ENCODE measurements at places on chromosomes 3 and 15.
A peak's percentile ranks its signal among the peaks of the same experiment; 100 is the strongest.

DNA sequence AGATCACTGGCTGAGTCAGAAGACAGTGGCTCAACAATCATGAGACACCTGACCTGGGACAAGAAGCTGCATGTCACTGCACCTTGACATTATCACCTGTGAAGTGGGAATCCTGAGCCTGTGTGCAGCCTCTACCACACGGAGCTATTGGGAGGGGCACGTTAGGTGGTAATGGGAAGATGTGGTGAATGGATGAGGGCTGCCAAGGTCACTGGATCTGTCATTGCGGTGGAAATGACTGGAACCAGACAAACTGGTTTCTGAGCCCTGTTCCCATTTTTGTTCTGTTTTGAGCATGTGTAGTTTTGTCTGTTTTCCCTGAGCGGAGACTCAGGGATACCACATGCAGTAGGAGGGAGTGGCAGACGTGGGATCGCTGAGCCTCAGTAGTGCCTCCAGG lies 235.5 kb downstream of the OPA1 start:
- no peak for DNase-seq

GRCh38 chr3:134796281-134797056 lies 1.4 kb downstream of the EPHB1 start:
- DNase-seq = peak; percentile 65

- no peak for DNase-seq
Measured at GRCh38 chr3:14374444-14374883, 27.9 kb upstream of the SLC6A6 start.

DNA sequence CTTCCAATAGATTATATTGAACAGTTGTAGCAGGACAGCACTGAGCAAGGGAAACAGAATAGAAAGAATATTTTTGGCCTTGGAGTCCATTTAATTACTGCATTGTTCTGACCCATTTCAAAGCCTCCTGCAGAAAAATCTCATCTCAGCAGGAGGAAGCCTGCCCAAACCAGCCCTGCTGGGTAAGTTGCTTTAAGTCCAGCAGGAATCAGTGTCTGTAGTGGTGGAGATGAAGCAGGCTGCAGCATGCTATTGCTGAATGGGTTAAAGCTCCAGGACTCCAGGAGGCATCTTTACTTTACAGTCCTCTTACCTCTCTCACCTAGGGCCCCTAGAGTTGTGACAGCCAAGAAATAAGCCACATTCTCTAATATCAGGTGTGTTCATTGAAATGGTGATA lies 380.3 kb upstream of the THBS1 start:
- DNase-seq = no peak

DNA sequence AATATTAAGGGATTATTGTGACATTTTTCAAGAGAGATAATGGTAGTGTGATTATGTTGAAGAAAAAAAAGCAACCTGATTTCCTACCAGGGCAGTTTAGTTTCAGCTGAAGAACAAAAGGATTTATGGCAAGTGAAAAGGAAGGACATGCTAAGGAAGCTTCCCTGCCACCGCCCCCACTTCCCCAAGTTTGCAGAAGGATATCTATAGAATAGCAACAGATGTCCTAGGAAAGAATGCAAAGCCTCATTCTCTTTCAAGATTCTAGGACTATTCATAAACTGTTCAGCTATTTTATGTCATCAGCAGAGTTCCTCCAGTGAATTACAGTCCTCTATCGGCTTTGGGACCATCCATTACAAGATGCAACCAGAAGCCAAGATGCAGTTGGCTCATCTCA lies 160.8 kb downstream of the SATB1 start:
- DNase-seq = no peak

- DNase-seq = peak; percentile 37
Measured at GRCh38 chr3:113533534-113533892, 1.2 kb downstream of the SIDT1 start.

DNA sequence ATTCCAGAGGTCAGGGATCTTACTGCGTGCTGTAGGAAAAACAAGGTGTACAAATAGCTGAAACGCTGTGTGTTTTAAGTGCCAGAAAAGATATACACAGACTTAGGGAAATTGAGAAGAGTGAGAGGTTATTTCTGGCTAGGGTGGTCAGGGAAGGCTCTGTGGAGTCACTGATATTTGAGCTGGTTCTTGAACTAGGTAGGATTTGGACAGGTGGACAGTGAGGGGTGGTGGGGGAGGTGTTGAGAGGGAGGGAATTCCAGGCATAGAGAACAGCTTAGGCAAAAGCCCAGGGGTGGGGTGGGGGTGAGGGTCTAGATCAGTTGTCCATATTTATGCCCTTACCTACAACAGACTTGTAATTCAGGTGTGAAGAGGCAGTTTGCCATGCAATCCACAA lies 7.0 kb downstream of the SEMA6D start:
- no peak for DNase-seq

- no peak for DNase-seq
Measured at GRCh38 chr3:134059671-134060560, 30.2 kb upstream of the SLCO2A1 start.

DNA sequence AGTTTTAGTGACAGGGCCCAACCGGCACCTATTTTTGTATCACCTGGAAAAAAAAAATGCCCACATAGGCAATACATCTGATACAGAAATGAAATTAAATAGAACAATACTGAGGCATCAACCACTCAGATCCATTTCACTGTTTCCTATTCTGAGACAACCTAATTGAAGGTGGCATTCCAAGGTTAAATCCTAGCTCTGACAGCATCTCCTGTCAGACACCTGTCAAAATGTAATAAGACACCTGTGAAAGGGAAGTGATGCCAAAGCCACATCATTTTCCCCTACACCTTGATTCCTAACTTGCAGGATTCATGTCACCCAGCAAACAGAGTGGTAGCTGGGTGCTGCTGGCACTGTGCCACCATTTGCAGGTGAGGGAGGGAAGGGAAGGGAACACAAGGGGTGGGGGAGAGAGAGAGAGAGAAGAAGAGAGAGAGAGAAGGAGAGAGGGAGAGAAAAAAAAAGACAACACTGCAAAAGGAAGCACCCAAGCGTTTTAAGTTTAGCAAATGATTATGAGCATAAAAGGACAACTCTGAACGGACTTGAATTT lies 1044.6 kb upstream of the CFAP20DC start:
- DNase-seq = peak; percentile 73

DNA sequence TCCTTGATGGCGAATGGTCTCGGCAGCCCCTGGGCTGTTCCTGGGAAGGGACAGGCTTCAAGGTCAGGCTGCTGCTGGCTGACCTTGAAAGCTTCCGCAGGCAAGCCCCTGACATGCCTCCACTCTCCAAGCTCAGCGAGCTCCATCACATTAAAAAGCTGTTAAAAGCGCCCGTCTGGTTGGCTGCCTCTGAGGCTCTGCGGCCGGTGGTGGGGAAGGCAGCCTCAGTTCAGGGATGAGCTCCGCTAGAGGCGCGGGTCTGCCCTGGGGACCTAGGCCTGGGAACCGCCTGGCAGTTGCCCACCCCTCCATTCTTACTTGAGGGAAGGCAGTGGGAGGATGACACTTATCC lies 103.8 kb downstream of the LINGO1 start:
- DNase-seq = no peak

GRCh38 chr3:67642734-67643133 lies 11.7 kb downstream of the SUCLG2 start:
- no peak for DNase-seq

- no peak for DNase-seq
Measured at GRCh38 chr3:33331414-33331813, 54.2 kb downstream of the FBXL2 start.

DNA sequence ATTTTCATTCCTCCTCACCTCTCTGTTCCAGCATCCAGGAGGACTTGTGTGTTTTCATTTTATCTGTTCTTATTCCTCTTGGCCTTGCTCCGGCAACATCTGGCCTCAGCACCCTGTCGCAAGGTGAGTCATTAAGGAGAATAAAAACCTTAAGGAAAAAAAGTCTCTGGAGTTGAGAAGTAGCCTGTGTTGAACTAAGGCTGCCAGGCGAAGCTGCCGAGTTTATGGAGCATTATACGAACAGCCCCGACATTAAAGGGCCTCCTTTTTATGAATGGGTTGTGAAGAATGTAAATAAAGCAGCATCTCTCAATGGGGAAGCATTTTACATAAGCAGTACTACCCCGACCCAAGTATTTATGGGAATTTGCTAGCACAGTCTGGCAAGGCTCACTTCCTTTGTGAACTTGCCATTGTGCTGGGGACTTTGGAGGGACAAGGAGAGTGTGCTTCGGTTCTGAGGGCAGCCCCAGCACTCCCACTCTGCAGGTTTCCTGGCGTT lies 4.7 kb downstream of the BAHD1 start:
- no peak for DNase-seq

DNA sequence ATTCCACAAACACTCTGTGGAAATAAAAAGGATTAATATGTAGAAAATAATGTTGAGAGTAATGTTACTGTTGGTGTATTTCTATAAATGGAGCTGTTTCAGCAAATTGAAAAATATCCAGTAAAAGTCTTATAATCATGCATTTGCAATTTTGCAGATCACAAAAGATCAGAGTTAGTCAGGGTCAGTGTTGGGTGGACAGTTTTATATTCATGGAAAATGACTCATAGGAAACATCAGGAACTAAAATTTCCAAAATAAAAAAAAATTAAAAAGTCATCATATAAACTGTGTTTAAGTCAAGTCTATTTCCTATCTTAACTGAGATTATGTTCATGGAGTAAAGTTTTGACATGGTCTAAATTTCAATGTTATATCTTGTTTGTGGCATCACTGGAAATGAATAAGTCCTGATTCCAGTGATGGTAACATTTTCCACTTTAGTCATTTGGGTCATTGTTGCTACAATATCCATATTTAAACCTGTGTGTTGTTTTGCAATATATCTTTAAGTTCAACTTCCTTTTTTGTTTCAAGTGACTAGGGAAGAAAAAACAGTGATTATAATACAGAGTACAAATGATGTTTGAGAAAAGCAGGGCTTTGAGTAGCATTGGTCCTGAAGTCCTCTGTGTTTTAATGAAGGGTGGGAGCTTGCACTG lies 37.8 kb downstream of the MITF start:
- no peak for DNase-seq

GRCh38 chr3:18680758-18681157 lies 255.6 kb upstream of the SATB1 start:
- DNase-seq = no peak

GRCh38 chr15:75721923-75722870 lies 9.5 kb upstream of the CSPG4 start:
- DNase-seq = no peak

DNA sequence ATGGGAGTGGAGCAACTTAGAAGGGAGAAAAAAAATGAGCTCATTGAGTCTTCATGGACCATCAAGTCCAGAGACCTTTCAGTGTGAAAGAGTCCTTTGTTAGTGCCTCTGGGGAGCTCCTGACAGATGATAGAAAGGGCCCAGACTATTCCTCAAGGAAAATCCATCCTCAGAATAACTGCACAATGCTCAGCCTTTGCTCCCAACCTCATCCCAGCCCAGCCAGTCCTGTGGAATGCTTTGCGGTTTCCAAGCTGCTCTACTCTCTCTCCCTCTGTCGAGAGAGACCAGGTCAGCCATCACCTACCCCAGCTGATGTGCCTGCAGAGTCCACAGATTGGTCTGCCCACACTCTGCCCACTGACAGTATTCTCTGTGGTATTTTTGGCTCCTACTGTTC lies 406.2 kb downstream of the MFSD1 start:
- no peak for DNase-seq

DNA sequence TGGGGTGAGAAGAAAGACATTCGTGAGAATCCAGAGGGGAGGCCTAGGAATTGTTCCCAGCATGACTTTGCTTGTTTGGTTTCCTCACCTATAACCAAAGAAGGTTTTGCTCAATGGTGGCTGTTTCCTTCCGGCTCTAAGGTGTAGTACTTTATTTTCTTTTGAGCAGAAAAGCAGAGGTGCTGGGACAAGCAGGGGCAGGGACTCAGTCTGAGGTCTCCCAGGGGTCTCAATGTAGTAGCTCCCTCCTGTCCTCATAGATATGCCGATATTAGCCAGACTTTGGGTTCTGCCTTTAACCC lies 41.6 kb downstream of the ZBTB38 start:
- DNase-seq = no peak
